ENCODE measurements at places on chromosomes 7 and 10.

GRCh38 chr7:87645446-87645845 lies 17.2 kb downstream of the RUNDC3B start:
- DNase-seq = no peak

DNA sequence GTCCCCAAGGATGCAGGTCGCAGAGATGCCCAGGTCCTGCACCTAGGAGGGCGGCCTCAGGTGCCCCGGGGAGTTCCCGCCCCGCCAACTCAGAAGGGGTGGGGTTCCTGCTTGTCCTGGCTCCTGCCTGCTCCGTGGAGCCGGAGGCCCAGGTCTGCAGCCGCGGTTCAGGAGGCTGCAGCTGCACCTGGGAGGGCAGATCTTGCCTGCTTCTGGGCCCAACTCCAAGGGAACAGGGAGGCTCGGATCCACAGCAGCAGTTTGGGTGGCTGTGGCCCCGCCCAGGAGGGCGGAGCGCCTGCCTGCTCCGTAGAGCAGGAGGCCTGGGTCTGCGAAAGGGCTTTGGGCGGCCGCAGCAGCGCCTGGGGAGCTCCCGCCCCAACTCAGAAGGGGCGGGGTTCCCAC lies 108.2 kb upstream of the EGR2 start:
- no peak for DNase-seq

- no peak for DNase-seq
These were observed 72.4 kb upstream of the SP4 start for GRCh38 chr7:21355406-21355874.

GRCh38 chr7:28815928-28816373 lies 142.2 kb downstream of the TRIL start:
- DNase-seq = no peak

GRCh38 chr7:110148054-110148453 lies 942.9 kb upstream of the LRRN3 start:
- DNase-seq = no peak

- DNase-seq = no peak
These were observed 36.8 kb downstream of the LAMB4 start for GRCh38 chr7:108093341-108093740.

DNA sequence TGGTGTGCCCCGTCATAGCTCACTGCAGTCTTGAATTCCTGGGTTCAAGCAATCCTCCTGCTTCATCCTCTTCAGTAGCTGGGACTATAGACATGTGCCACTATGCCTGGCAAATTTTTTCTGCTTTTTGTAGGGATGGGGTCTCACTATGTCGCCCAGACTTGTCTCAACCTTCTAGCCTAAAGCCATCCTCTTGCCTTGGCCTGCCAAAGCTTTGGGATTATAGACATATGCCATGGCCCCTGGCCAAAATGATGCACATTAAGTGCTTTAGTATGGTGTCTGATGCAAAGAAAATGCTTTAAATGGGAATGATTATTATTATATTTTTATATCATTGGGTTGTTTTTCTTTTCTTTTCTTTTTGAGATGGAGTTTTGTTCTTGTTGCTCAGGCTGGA lies 33.2 kb upstream of the VCL start:
- no peak for DNase-seq

DNA sequence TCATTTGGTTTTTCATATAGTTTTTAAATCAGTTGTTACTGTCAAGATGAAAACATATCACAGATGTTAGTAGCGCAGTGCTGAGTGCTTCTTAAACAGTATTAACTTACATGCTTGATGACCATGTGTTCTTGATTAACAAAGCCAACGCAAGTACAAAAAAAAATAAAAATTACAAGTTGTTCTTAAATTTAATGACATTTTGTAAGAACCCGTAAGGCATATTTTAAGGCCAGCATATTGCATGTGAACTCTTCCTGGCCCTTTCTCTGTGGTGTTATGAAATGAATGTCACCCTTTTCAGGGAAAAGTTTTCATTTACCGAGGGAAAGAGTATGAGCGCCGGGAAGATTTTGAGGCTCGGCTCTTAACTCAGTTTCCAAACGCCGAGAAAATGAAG lies 140.4 kb upstream of the NPS start:
- DNase-seq = no peak

DNA sequence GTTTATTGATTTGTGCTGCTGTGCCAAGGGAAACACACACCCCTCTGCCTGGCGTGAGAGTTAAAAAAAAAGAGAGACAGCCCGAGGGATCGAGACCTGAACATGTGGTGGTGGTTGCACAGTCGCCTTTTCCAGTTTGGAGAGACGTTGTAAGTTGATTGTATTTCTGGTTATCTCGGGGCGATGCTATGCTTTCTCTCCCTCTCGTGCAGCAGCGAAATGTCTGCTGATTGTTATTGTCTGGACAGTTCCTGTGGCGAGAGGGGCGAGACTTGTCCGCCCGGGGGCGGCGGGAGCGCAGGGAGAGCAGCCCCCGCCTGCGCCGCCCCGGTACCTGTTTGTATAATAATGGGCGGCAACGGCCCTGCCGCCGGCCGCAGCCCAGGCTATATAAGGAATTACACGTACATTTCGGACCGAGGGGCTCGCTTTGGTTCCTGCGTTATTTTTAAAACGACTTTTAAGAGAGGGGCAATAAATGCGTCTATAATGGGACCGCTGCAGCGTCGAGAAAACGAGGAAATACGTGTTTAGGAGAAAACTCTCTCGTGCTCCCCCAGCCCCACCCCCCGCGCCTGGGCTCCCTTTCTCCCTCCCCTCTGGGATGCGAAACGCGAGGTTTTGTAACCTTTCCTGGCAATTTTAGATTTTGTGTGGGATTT lies 1.7 kb downstream of the ZEB1 start:
- no peak for DNase-seq
